ENCODE measurements at places on chromosomes 2 and 18.

DNA sequence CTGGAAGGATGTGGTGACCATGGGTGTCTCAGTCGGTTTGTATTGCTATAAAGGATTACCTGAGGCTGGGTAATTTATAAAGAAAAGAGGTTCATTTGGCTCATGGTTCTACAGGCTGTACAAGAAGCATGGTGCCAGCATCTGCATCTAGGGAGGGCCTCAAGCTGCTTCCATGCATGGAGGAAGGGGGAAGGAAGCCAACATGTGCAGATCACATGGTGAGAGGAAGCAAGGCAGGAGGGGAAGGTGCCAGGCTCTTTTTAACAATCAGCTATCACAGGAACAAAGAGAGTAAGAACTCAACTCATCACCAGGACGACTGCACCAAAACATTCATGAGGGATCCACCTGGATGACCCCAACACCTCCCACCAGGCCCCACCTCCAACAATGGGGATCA is 209.4 kb downstream of the CDH20 start:
- no peak for DNase-seq

GRCh38 chr2:17749753-17750438 is 3.7 kb downstream of the SMC6 start:
- no peak for DNase-seq

DNA sequence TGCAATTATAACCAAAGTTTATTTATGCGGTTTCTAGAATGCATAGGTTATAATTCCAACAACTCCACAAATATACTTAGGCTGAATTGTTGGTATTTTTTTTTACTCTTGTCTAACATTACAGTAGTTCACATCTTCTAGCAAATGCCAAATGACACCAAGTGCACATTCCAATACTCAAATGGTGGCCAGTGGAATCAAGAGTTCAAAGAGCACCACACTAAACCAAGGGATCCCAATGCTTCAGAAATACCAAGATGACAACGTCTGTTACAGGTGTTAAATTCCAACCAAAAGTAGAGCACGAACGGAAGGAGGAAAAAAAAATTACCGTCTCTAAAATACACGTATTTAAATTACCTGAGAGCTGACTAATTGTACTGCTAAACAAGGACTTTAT is 136.2 kb downstream of the TMEM247 start:
- no peak for DNase-seq

DNA sequence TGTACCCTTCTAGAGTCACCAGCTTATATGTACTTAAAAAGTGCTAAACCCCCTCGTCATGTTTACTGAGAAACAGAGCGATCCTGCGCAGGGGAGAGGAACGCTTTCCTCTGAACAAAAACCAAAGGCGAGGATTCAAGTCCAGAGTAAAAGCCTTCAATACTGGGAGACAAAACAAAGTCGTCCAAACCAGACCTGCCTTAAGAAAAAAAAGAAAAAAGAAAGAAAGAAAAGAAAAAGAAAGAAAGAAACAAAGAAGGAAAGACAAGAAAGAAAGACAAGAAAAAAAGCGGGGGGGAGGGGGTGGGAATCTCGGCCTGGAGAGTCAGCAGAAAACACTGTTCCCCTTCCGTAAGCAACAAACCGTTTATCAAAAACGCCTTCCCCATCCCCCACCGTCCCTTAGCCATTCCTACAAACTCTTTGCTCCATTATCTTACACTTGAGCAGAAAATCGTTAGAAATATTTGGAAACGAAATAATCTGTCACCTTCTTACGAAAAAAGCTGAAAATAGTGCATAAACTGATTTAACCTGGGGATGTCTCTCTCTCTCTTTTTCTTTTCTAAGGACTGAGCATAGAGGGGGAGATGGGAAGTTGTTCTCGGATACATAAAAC is 3.3 kb downstream of the PTGR3 start:
- no peak for DNase-seq

DNA sequence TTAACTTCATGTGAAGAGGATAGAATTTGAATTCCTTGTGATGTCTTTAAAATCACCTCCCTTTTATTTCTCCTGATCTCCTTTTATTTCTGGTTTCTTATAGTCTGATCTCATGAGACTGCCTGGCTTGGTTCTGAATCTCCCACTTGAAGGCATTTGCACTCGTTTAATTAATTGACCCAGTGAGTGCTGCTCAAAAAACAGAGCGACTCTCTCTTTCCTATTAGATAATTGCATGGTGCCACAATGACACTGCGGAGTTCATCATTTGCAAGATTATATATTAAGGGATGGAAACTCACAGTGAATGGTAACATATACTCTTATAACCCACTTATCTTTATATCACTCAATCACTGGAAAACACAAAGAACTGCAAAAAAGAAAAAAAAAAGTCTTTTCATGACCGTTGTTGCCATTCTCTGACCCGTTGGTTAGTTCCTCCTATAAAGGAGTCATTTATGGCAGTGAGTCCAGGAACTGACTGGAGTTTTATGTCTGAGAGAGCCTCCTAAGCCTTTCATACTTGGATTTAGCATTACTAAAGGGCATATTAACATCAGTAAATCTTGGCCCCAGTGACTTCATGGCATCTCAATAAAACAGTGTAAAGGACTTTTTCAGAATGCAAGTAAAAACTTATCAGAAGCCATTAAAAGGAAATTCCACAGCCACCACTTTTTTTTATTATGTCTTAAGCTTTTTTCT is 103.3 kb upstream of the EPHA4 start:
- DNase-seq: no peak

DNA sequence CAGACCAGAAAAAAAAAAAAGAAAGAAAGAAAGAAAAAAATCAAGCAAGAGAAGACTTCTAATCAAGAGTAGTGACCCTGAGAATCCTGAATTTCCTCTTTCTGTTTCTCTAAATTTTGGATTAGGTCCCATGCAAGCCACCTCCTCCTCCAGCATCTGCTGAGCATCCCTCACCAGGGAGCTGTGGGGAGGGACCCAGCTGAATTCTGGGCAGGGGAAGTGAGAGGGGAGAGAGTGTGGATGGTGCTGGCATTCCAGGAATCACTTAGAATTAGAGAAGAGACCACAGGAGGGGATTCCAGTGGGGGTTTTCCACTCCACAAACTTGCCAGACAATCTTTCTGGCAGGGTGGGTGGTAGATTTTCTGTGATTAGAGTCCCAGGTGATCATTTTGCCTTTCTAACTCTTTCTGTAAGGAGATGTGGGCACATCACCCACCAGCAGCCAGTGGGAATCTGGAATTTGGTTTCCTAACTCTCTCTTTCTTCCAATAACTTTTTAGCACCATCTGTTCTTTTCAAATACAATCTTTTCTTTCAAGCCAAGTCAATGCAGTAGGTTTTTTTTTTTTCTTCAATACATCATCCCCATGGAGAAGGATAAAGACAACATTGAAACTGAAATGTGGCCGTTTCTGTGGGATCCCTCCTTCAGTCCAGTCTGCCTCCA is 279.2 kb downstream of the CLIP4 start:
- DNase-seq: no peak

DNA sequence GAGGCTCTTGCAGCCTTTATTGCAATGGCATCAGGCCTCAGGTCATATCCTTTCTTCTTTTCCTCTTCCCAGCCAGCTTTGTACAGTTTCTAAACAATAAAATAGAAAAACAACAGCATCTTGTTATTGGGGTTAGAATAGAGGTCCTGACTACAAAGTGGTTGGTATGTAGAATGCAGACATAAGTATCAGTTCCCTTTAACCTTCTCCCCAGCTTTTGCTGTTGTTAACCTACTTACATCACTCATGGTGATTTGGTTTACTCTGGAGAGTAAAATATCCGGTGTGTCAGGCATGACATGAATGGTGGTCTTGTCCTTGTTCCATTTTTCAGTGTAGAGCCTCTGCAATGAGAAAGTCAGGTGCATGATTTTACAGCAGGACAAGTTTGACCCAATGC is 69.8 kb downstream of the NEB start:
- no peak for DNase-seq

GRCh38 chr2:16862471-16862870 is 196.8 kb upstream of the CYRIA start:
- DNase-seq: no peak

GRCh38 chr2:26650713-26651469 is 9.7 kb upstream of the CIB4 start:
- DNase-seq: no peak

DNA sequence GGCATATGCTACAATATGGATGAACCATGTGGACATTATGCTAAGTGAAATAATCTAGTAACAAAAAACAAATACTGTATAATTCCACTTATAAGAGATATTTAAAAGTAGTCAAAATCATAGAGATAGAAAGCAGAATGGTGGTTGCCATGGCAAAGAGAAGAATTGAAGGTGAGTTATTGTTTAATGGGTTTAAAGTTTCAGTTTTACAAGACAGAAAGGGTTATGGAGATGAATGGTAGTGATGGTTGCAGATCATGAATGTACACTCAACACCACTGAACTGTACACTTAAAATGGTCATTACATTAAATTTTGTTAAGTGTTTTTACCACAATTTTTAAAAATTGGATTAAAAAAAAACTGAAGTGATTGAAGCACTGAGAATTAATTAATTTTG is 298.2 kb upstream of the ZC3H15 start:
- no peak for DNase-seq

DNA sequence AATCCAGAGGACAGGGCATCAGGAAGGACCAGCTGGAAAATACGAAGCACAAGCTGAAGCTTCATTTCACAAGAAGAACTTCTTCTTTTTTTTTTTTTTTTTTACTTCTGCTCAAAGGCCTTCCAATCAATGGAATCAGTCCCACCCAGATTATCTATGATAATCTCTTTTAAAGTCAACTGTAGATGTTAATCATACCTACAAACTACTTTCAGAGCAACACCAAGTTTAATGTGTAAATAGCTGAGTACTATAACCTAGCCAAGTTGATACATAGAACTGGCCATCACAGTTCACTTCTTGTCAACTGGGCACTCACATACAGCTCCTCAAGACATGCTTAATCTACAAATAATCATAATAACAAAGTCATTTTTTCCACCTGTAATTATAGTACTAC is 1645.9 kb upstream of the CELF4 start:
- no peak for DNase-seq

DNA sequence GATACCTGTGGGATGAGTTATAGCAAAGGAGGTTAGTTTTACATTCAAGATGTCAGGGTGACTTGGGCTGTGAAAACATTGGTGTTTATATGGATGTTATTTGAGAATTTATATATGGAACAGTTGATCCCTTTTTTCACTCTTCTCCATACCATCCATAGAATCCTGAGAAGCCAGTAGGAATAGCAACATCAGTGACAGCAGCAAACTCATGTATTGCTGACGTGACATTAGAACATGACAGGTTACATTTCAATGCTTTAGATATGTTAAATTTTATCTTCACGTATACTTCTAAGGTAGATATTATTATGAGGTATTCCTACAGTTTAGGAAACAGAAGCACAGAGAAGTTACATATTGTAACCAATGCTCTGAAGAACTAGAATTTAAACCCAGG is 745.2 kb upstream of the GCFC2 start:
- DNase-seq: no peak

- DNase-seq: no peak
These were observed 143.7 kb downstream of the MYO5B start for GRCh38 chr18:50051288-50051687.

GRCh38 chr2:26454561-26455001 is 23.3 kb downstream of the OTOF start:
- no peak for DNase-seq

- no peak for DNase-seq
These were observed 275.4 kb upstream of the HS6ST1 start for GRCh38 chr2:128593879-128594650.

GRCh38 chr2:126971481-126972278 is 73.0 kb downstream of the TEX51 start:
- DNase-seq: no peak

DNA sequence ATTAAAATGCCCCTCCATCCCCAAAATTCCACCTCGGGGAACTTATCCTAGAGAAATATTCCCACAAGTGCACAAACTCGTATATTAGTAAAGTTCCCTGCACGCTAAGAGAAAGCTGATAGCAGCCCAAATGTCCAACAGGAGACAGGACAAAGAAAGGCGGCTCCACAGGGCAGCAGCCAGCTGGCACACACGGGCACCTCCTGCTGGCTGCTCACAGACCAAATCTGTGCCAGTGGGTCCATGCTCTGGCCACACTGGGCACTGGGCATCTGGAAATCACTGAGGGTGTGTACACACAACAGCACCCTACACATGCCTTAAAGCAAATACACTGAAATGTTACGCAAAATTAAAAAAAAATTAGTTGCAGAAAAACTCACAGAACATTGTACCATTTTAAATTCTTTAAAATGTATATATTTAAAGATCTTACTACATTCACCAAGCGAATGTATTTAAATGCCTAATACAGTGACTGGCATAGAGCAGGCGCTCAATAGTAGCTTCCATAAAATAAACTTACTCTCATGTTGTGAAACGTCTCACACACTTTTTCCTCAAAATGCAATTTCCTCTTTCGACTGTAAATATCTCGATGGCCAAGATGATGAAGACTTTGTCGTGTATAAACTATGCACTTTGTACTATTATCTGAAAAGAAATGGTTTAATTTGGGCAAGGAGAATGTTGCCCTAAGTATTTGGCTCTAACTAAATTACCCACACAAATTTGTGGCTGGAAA is 19.4 kb downstream of the ZNF516 start:
- DNase-seq: no peak

- DNase-seq: no peak
These were observed 22.7 kb downstream of the DPP10 start for GRCh38 chr2:114464961-114465706.

DNA sequence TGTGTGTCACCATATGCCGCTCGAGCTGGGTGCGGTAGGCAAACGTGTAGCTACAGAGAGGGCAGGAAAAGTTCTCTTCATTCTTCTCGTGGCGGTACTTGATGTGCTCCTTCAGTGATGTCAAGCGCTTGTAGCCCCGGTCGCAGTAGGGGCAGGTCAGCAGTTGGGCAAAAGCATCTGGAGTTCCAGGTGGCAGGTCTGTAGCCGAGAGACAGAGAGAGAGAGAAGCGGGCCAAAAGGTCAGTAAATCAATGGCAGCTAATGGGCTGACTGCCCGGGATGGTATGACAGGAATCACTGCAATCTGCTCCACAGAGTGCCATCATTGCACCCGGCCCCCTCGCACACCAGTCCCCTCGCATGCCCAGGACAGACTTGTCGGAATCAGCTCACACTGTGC is 116.0 kb downstream of the ZEB2 start:
- DNase-seq: no peak

DNA sequence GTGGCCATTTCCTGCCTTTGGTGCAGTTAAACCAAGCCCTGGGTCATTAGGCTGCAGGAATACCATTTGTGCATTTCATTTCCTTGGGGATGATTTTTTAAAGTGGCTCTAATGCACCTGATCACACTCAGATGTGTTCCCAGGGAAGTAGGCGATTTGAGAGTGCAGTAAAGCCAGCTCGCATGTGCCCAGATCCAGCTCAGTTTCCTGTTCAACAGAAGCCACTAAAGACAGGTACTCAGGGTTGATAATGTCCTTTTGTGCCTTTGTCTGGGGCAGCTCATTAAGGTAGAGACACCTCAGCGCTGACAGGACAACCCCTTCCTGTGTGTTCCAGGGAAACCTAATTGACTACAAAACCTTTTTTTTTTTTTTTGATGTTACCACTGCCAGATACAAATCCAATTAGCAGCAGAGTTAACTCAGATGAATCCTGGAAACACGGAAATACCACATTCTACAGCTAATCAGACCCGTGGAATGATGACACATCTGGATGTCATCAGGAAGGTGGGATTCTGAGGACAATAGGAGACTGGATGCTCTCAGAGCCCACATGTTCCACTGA is 15.2 kb upstream of the CHRNA1 start:
- DNase-seq: no peak

GRCh38 chr2:86831537-86831936 is 30.1 kb downstream of the CD8B start:
- DNase-seq: no peak

GRCh38 chr2:238425979-238426567 is 654 bp upstream of the ASB1 start:
- no peak for DNase-seq

- no peak for DNase-seq
These were observed 6.1 kb downstream of the INO80C start for GRCh38 chr18:35491700-35492077.

Measured in cortex of kidney (tissue), 1 donor.